ENCODE measurements at places on chromosomes 3 and 15.
A peak's percentile ranks its signal among the peaks of the same experiment; 100 is the strongest.

GRCh38 chr15:36177590-36178302 lies 401.7 kb upstream of the CDIN1 start:
- DNase-seq, result peak; percentile 63

GRCh38 chr15:94467034-94467433 lies 235.7 kb downstream of the MCTP2 start:
- no peak for DNase-seq

GRCh38 chr3:38655708-38656300 lies 6.3 kb upstream of the SCN5A start:
- peak; percentile 6 for DNase-seq

- no peak for DNase-seq
Observed at GRCh38 chr3:188558343-188559071, 404.6 kb downstream of the LPP start.

- DNase-seq, result no peak
Observed at GRCh38 chr3:30122359-30122758, 484.0 kb upstream of the TGFBR2 start.

DNA sequence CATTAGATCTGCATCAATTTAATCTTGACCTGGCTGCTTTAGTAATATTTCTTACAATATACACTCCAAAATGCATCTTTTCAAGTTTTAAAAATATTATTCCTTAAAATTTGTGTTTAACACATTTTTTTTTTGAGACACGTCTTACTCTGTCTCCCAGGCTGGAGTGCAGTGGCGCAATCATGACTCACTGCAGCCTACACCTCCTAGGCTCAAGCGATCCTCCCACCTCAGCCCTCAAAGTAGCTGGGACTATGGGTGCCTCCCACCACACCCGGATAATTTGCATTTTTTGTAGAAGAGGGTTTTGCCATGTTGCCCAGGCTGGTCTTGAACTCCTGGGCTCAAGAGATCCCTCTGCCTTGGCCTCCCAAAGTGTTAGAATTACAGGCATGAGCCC lies 73.6 kb downstream of the ETV5 start:
- no peak for DNase-seq

DNA sequence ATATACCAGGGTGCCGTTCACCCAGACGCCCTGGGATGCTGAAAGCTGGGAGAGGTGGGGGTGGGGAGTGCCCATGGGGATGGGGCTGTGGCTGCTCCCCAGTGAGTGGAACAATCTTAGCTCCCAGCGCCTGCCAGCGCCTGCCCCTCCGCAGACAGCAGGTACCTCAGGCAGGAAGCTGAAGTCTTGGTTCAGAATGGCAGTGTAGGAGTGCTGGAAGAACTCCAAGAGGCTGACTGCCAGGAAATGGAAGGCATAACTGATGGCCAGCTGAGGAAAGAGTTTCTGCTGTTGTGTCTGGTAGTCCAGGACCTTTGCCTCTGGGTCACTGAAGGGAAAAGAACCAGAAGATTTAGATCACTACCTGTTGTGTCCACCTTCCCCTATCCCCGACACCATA lies 8.4 kb downstream of the ACOX2 start:
- no peak for DNase-seq

DNA sequence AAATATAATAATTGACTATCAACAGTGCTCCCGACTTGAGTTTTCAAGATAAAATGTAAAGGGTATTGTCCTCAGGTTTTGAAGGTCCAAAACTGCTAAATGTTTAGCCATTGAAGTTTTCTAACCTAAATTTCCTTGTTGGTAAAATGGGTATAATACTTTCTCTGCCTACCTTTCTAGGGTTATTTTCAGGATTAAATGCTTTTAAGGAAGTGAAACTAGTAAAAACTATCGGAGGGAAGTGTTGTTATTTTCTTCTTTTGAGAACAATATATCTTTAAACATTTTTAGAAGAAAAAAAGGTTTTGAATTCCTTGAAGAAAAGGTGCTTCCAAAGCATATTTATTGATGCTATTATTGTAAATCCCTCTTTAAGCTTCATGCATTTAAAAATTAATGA lies 67.3 kb downstream of the FILIP1L start:
- no peak for DNase-seq

GRCh38 chr3:181913254-181913653 lies 201.5 kb downstream of the SOX2 start:
- DNase-seq, result no peak

- no peak for DNase-seq
Observed at GRCh38 chr3:64880916-64881315, 193.1 kb upstream of the ADAMTS9 start.

All from NCI-H1436 (cell line).